Activated CD4-positive, alpha-beta T cell treated with anti-CD3 and anti-CD28 coated beads, Interleukin-2, Interleukin-4, amounts not matched to agents 100 ng/mL and 50 ng/mL, durations not matched to agents 16 hours and 8 hours (primary cell): ENCODE measurements at places on chromosomes 7 and 10.

GRCh38 chr7:105776068-105776790 lies 100.2 kb downstream of the ATXN7L1 start:
- DNase-seq, result no peak

- DNase-seq, result no peak
Measured at GRCh38 chr7:121273467-121274167, 55.2 kb upstream of the WNT16 start.

GRCh38 chr7:100566018-100566531 lies 7.6 kb downstream of the SAP25 start:
- DNase-seq, result no peak

DNA sequence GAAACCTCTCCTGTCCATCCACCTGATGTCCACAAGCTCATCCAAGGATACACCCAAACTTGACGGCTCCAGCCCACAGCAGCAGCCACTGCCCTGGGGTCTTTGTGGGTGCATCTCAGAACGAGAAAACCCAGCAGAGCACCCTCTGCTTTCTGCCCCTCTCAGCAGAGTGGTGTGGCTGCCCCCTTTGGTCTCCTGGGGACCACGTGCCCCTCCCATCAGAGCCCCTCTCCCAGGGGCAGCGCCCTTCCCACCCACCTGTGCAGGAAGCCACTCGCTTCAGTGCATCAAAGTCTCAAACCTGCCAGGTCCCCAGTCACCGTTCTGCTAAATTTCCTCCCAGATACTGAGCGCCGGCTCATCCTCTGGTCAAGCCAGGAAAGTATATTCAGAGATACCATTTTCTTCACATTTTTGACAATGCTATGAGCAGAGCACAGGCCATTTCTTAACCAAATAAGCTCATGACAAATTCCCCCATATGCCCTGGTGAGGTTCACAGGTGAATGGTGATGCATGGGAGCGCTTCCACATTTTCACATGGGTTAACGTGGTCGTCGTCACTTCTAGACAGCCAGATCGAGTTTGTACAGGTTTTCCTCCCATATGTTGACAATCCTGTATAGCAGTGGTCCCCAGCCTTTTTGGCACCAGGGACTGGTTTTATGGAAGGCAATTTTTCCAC lies 32.4 kb downstream of the CAMK2B start:
- DNase-seq, result no peak

- no peak for DNase-seq
Measured at GRCh38 chr10:90784771-90785170, 73.1 kb downstream of the HTR7 start.

DNA sequence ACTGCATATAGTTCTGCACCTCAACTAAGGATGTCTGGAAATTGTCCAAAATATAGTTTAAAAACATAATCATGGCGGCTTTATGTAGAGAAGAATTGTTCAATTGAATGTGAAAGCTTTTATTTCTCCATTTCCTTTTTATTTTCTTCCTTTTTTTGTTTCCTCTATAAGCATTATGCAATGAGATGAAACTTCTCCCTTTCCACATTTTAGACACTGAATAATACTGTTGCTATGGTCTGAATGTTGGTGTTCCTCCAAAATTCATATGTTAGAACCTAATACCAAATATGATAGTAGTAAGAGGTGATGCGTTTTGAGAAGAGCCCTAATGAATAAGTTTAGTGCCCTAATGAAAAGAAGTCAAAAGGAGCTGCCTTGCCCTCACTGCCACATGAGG lies 175.0 kb downstream of the RNLS start:
- no peak for DNase-seq
